ENCODE measurements at places on chromosomes 6 and 20. TPM values are rescaled to one million over a fixed set of nuclear protein-coding genes. Genes with fewer than 3 reads are reported as not detected.

MUCL3 gene
- total RNA-seq, result 0.37 TPM

OR11A1 gene
- not detected for total RNA-seq

RNF146 gene
- total RNA-seq, result 28.8 TPM

SAPCD1 gene
- total RNA-seq, result 5.9 TPM

JAG1 gene
- total RNA-seq, result 29.1 TPM

PRL gene
- total RNA-seq, result not detected

GRCh38 chr6:5840734-5841390 is 165.9 kb downstream of the NRN1 start:
- H3K27ac ChIP-seq, result no peak overlapping the region
- H3K27me3 ChIP-seq, result no peaks in the 10 kb centered on the region
- no peaks in the 10 kb centered on the region for H3K4me1 ChIP-seq
- DNase-seq, result no peak
- no peak overlapping the region for H3K4me3 ChIP-seq
- no peaks in the 10 kb centered on the region for H3K36me3 ChIP-seq

DNA sequence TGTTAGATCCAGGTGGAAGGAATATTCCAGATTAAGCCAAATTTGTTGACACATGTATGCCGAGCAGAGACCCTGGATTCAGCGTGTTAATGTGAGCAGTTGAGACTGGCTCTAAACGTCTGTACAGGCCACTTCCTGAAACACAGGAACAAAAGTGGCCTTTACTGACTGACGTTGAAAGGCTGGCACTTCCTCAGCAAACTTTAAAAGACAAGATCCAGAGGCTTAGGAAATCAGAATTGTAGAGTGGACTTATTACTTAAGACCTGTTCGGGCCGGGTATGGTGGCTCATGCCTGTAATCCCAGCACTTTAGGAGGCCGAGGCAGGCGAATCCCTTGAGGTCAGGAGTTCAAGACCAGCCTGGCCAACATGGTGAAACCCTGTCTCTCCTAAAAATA is 125.7 kb upstream of the ARID1B start:
- peaks cover 9% of the 10 kb centered on the region for H3K4me1 ChIP-seq
- H3K27me3 ChIP-seq, result no peaks in the 10 kb centered on the region
- no peak overlapping the region for H3K27ac ChIP-seq
- no peak for DNase-seq
- H3K36me3 ChIP-seq, result no peaks in the 10 kb centered on the region

DNA sequence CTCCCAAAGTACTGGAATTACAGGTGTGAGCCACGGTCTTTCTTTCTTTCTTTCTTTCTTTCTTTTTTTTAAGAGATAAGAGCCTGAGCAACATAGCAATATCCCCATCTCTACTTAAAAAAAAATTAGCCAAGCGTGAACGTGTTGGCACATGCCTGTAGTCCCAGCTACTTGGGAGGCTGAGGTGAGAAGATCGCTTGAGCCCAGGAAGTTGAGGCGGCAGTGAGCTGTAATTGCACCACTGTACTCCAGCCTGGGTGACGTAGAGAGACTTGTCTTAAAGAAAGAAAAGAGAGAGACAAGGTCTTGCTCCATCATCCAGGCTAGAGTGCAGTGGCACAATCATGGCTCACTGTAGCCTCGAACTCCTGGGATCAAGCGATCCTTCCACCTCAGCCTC is 162.0 kb upstream of the MLN start:
- H3K27ac ChIP-seq, result no peak overlapping the region
- no peak for DNase-seq
- no peaks in the 10 kb centered on the region for H3K36me3 ChIP-seq
- H3K4me3 ChIP-seq, result no peak overlapping the region

- DNase-seq, result no peak
- no peak overlapping the region for H3K27ac ChIP-seq
- no peaks in the 10 kb centered on the region for H3K36me3 ChIP-seq
- H3K4me3 ChIP-seq, result no peak overlapping the region
Observed at GRCh38 chr6:116364321-116364720, 6.4 kb upstream of the DSE start.

- H3K4me3 ChIP-seq, result no peak overlapping the region
- no peak overlapping the region for H3K27ac ChIP-seq
Observed at GRCh38 chr20:21623074-21623780, 82.2 kb upstream of the PAX1 start.

DNA sequence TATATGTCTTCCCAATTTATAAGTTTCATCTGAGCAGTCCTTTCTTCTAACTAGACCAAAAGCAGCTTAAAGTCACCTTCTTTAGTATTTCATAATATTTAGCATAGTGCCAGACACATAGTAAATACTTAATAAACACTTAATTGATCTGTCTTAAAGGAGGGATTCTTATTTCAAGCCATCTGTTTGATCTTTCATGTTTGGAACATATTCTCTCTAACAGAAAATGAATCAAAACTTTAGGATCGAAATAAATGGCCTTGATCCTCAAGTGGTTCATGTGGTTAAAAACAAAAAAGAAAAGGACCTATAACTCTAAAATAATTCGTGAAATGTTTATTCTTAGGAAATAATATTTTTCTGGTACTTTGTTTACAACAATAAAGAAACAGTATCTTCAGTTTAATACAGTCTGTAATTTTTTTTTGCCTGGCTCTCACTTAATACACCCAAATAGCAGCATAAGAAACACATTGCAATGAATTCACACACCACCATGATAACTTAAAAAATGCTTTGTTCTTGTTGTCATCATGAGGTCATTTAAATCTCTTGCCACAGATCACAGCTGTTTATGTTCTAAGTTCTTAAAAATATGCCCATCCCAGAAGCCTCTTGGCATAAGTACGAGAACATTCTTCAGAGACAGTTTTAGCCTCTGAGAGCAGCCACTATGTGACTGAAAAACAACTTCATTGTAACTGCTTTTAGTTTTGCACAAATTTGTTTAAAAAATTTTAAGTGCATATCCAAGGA is 48.1 kb downstream of the ESF1 start:
- no peak overlapping the region for H3K4me3 ChIP-seq
- peaks cover 2% of the 10 kb centered on the region for H3K36me3 ChIP-seq
- H3K27me3 ChIP-seq, result no peaks in the 10 kb centered on the region

GRCh38 chr6:71929047-71929446 is 42.7 kb downstream of the RIMS1 start:
- H3K36me3 ChIP-seq, result no peaks in the 10 kb centered on the region
- H3K27me3 ChIP-seq, result no peaks in the 10 kb centered on the region
- H3K27ac ChIP-seq, result no peak overlapping the region

DNA sequence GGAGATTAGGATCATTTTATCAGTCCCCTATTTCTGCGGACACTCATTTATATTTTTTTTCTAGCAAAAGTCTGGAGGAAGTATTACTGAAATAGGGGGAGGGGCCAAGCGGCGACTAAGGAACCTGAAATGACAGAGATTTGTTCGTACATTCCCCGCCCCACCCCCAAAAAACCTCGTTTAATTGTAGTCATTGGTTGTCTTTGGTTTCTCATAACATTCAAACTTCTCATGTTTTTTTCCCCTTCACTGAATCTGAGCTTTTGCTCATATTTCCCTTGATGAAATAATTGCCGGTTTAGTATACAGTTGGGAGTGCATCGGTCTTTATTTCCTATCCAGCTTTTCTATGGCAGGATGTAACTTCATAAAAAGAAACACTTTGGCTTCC is 768 bp upstream of the FYN start:
- no peaks in the 10 kb centered on the region for H3K36me3 ChIP-seq
- H3K4me3 ChIP-seq, result peak overlapping the region; percentile 51
- DNase-seq, result no peak
- no peaks in the 10 kb centered on the region for H3K27me3 ChIP-seq
- no peak overlapping the region for H3K27ac ChIP-seq
- peaks cover 12% of the 10 kb centered on the region for H3K4me1 ChIP-seq

DNA sequence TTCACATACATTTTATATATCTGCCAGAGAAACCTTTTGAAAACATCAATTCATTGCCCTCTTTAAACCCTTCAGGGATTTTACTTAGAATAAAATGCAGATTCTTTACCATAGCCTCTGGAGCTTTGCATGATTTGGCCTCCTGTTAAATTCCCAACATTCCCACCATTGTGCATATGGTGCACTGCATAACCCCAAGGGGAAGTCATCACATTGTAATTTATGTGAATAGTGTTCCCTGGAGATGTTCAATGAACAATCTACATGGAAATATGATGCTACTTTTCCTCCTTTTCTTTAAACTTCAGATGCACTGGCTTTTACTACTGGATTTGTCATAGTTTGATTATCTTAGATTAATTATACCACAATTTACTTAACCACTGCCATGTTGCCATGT is 94.7 kb downstream of the PHF3 start:
- no peaks in the 10 kb centered on the region for H3K4me1 ChIP-seq
- H3K4me3 ChIP-seq, result no peak overlapping the region
- no peaks in the 10 kb centered on the region for H3K36me3 ChIP-seq
- H3K27ac ChIP-seq, result no peak overlapping the region
- H3K27me3 ChIP-seq, result no peaks in the 10 kb centered on the region

DNA sequence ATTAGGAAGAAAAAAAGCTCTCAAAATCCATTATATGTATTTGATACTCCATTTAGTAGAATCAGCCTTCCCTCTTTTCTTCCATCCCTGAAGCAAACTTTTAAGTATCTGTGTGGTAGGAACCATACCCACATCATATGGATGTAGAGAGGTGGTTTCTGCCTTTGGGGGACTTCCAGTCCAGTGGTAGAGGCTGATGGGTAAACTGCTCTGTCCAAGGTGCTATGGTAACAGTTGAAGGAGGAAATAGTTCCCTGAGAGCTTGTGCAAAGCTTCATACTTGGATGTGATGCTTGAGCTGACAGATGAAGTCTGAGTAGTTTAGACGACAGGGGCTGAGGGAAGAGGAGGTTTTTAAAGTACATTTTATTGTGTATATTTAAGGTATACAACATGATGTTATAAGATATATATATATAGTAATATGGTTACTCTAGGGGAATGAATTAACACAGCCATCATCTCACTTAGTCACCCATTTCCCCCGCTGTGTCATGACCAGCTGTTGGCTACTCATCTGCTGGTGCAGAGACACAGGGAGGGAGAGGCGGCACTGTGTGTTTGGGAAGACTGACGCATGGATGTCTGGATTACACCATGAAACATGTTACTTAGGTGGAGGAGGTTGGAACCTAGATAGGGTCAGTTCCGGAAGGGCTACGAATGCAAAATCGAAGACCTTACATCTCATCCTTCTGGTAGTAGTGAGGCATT is 185.2 kb downstream of the FARS2 start:
- no peaks in the 10 kb centered on the region for H3K36me3 ChIP-seq
- H3K27ac ChIP-seq, result no peak overlapping the region
- no peaks in the 10 kb centered on the region for H3K27me3 ChIP-seq
- no peaks in the 10 kb centered on the region for H3K4me1 ChIP-seq
- H3K4me3 ChIP-seq, result no peak overlapping the region

- 0 out of 2 replicates have a peak overlapping the region, but pooled peaks have one; percentile 17 for H3K27ac ChIP-seq
- no peaks in the 10 kb centered on the region for H3K36me3 ChIP-seq
- DNase-seq, result no peak
- H3K4me3 ChIP-seq, result no peak overlapping the region
Observed at GRCh38 chr6:22363166-22363713, 66.4 kb upstream of the PRL start.

GRCh38 chr6:77474286-77474956 is 11.1 kb upstream of the HTR1B start:
- H3K27me3 ChIP-seq, result no peaks in the 10 kb centered on the region
- H3K36me3 ChIP-seq, result no peaks in the 10 kb centered on the region

GRCh38 chr6:149182262-149182661 is 135.2 kb upstream of the TAB2 start:
- DNase-seq, result no peak
- H3K36me3 ChIP-seq, result no peaks in the 10 kb centered on the region
- no peaks in the 10 kb centered on the region for H3K4me1 ChIP-seq
- no peak overlapping the region for H3K4me3 ChIP-seq

DNA sequence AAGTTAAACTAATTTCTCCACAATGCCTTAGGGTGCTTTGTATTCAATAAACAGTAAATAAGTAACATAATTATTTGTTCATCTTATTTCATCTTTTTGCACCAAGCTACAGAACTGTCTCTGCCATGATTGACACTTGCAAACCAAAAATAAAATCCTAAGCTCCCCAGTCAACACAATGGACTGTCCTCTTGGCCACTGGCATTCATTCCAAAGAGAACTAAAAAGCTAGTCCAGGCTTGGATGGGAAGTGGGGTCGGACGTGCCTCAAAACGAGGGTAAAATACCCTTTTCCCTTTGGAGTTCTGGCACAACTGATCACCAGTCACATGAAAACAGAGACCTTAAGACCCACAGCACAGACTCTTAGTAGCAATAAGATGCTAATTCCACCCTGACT is 66.4 kb upstream of the THBS2 start:
- H3K4me3 ChIP-seq, result no peak overlapping the region
- H3K36me3 ChIP-seq, result no peaks in the 10 kb centered on the region
- H3K4me1 ChIP-seq, result no peaks in the 10 kb centered on the region
- DNase-seq, result no peak

- no peaks in the 10 kb centered on the region for H3K4me1 ChIP-seq
- H3K36me3 ChIP-seq, result peaks cover 2% of the 10 kb centered on the region
- H3K4me3 ChIP-seq, result no peak overlapping the region
- DNase-seq, result no peak
- no peaks in the 10 kb centered on the region for H3K27me3 ChIP-seq
Observed at GRCh38 chr6:161134550-161135298, 139.1 kb downstream of the AGPAT4 start.

- H3K4me3 ChIP-seq, result no peak overlapping the region
- no peaks in the 10 kb centered on the region for H3K4me1 ChIP-seq
- H3K27ac ChIP-seq, result no peak overlapping the region
- peaks cover 12% of the 10 kb centered on the region for H3K36me3 ChIP-seq
- no peaks in the 10 kb centered on the region for H3K27me3 ChIP-seq
- no peak for DNase-seq
Observed at GRCh38 chr6:8041913-8042583, 22.1 kb downstream of the BLOC1S5 start.

- no peaks in the 10 kb centered on the region for H3K4me1 ChIP-seq
- no peak overlapping the region for H3K27ac ChIP-seq
- H3K4me3 ChIP-seq, result no peak overlapping the region
- no peak for DNase-seq
- H3K27me3 ChIP-seq, result no peaks in the 10 kb centered on the region
- no peaks in the 10 kb centered on the region for H3K36me3 ChIP-seq
Observed at GRCh38 chr6:74137911-74138310, 441.9 kb downstream of the CD109 start.

- H3K27me3 ChIP-seq, result no peaks in the 10 kb centered on the region
- no peak overlapping the region for H3K4me3 ChIP-seq
- no peak overlapping the region for H3K27ac ChIP-seq
- H3K4me1 ChIP-seq, result no peaks in the 10 kb centered on the region
- no peaks in the 10 kb centered on the region for H3K36me3 ChIP-seq
- no peak for DNase-seq
Observed at GRCh38 chr20:20173254-20173653, 120.9 kb downstream of the CFAP61 start.

DNA sequence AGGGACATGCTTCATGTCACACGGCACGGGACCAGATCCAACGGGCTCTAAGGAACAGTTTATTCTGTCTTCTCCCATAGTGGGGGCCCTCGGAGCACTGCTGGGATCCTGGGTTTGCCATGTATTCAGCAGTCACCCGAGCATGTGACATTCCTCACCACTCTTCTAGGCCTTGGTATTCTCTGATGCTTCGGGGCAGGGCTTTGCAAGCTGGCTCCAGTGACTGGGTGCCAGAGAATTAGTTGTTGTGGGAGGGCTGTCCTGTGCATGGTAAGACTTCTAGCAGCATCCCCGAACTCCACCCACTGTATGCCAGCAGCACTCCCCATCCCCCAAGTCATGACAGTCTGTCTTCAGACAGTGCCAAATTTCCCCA is 5.4 kb downstream of the CCN5 start:
- H3K4me1 ChIP-seq, result peaks cover 3% of the 10 kb centered on the region
- H3K27ac ChIP-seq, result no peak overlapping the region

- no peak overlapping the region for H3K27ac ChIP-seq
- H3K4me1 ChIP-seq, result no peaks in the 10 kb centered on the region
- DNase-seq, result no peak
Observed at GRCh38 chr20:53957451-53958172, 112.8 kb downstream of the BCAS1 start.

Data from H1 (cell line).